ENCODE measurements at places on chromosomes 4 and X. TPM values are rescaled to one million over a fixed set of nuclear protein-coding genes. Genes with fewer than 3 reads are reported as not detected.

WDR17 gene
- not detected for total RNA-seq

SPANXD gene
- total RNA-seq = not detected

L1CAM gene
- total RNA-seq = 1.4 TPM

CYP4V2 gene
- total RNA-seq = 2.1 TPM

NEK1 gene
- total RNA-seq = 5.4 TPM

GLOD5 gene
- 0.93 TPM for total RNA-seq

NEUROG2 gene
- not detected for total RNA-seq

INPP4B gene
- not detected for total RNA-seq

CXXC4 gene
- total RNA-seq = not detected

KCNE5 gene
- 0.33 TPM for total RNA-seq

RHOXF1 gene
- not detected for total RNA-seq

ARFIP1 gene
- total RNA-seq = 27.7 TPM

RNF128 gene
- 9.7 TPM for total RNA-seq

CLDN22 gene
- not detected for total RNA-seq

TDO2 gene
- not detected for total RNA-seq

SMAD1 gene
- total RNA-seq = 14.0 TPM

TBX22 gene
- not detected for total RNA-seq

All from HepG2 (cell line).